ENCODE measurements at places on chromosomes 5 and 9. TPM values are rescaled to one million over a fixed set of nuclear protein-coding genes. Genes with fewer than 3 reads are reported as not detected.

The SLC34A1 gene
- 0.50 TPM for total RNA-seq

The ADAMTSL2 gene
- total RNA-seq, result not detected

The GTF2H2 gene
- total RNA-seq, result 19.8 TPM

DNA sequence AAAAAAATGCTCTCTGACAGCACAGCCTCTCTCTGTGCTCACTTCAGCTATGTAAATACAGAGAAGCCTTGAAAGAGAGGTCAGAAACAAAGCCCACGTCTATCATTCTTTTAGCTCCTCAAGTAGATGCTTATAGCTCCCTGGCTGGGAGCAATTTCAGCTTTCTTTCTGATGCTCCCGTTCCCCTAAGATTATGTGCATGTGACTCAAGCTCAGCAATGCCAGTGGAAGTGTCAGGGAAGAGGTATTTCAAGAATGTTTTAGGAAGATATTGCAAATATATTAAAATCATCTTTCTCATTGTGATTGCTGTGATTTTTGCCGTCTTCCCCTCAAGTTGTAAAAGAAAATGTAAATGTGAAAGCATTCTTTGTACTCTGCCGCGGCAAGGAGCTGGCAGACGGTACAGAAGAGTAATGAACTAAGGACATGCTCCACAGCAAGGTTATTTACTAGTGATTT lies 1353.7 kb upstream of the ACO1 start:
- no peaks in the 10 kb centered on the region for H3K36me3 ChIP-seq
- no peak overlapping the region for H3K4me3 ChIP-seq
- no peaks in the 10 kb centered on the region for H3K27me3 ChIP-seq
- no peak overlapping the region for H3K27ac ChIP-seq
- H3K4me1 ChIP-seq, result no peaks in the 10 kb centered on the region

- no peaks in the 10 kb centered on the region for H3K4me1 ChIP-seq
- no peak overlapping the region for H3K4me3 ChIP-seq
- no peak for DNase-seq
- no peaks in the 10 kb centered on the region for H3K36me3 ChIP-seq
Measured at GRCh38 chr9:110638381-110638954, 30.1 kb upstream of the MUSK start.

DNA sequence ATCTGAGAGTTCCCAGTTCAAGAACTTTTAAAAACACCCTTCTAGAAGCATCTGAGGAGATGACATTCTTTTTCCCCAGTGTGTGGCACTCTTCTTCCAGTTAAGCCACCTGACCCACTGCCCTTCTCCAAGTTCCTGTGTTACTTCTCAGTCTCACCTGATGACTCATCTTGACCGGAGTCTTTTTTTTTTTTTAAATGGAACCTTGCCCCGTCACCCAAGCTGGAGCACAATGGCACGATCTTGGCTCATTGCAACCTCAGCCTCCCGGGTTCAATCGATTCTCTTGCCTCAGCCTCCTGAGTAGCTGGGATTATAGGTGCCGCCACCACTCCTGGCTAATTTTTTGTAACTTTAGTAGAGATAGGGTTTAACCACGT lies 224.1 kb upstream of the DAB2 start:
- H3K36me3 ChIP-seq, result no peaks in the 10 kb centered on the region
- no peaks in the 10 kb centered on the region for H3K27me3 ChIP-seq
- no peaks in the 10 kb centered on the region for H3K4me1 ChIP-seq
- no peak overlapping the region for H3K4me3 ChIP-seq
- no peak overlapping the region for H3K27ac ChIP-seq
- no peak for DNase-seq

GRCh38 chr5:111840036-111840674 lies 83.2 kb upstream of the NREP start:
- H3K4me1 ChIP-seq, result no peaks in the 10 kb centered on the region
- H3K27me3 ChIP-seq, result no peaks in the 10 kb centered on the region
- H3K36me3 ChIP-seq, result no peaks in the 10 kb centered on the region

DNA sequence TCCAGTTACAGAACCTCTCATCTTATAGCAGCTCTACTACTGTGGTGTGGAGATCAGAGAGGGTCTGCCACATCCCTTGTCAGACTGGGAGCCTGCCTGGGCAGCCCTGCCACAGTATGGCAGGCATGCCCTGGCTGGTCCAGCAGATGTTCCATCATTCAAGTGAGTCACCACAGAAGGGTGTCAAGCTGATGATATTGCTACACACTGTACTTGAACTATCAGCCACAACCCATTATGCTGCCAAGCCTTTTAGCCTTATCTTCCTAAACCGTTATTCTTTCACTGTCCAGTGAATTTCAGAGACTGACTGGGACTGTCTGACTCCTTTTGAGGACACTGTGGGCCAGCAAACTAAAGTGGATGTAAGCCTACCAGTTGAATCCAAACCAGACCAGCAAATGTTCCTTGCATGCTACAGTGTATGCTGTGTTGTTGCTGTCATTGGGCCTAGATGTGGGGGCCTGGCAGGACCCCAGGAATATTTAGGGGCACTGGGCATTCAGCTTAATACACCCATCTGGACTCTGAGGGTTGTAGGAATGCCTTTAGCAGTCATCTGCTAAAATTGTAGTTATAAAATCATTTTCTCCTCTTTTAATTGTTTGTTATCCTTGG lies 202.6 kb downstream of the NR3C1 start:
- no peaks in the 10 kb centered on the region for H3K36me3 ChIP-seq
- no peak for DNase-seq
- no peak overlapping the region for H3K27ac ChIP-seq
- H3K4me1 ChIP-seq, result no peaks in the 10 kb centered on the region
- H3K4me3 ChIP-seq, result no peak overlapping the region
- no peaks in the 10 kb centered on the region for H3K27me3 ChIP-seq

GRCh38 chr5:167765352-167765751 lies 526.1 kb upstream of the WWC1 start:
- H3K4me1 ChIP-seq, result no peaks in the 10 kb centered on the region
- no peak overlapping the region for H3K4me3 ChIP-seq
- H3K27ac ChIP-seq, result no peak overlapping the region
- DNase-seq, result no peak
- H3K36me3 ChIP-seq, result no peaks in the 10 kb centered on the region

- no peaks in the 10 kb centered on the region for H3K27me3 ChIP-seq
- H3K4me1 ChIP-seq, result no peaks in the 10 kb centered on the region
- no peak overlapping the region for H3K4me3 ChIP-seq
- no peaks in the 10 kb centered on the region for H3K36me3 ChIP-seq
- DNase-seq, result no peak
- H3K27ac ChIP-seq, result no peak overlapping the region
Measured at GRCh38 chr5:41219658-41220269, 6.4 kb upstream of the C6 start.

- no peak overlapping the region for H3K4me3 ChIP-seq
- no peaks in the 10 kb centered on the region for H3K27me3 ChIP-seq
- H3K4me1 ChIP-seq, result peaks cover 3% of the 10 kb centered on the region
- no peaks in the 10 kb centered on the region for H3K36me3 ChIP-seq
- no peak overlapping the region for H3K27ac ChIP-seq
Measured at GRCh38 chr9:109408759-109409462, 88.1 kb upstream of the EPB41L4B start.

DNA sequence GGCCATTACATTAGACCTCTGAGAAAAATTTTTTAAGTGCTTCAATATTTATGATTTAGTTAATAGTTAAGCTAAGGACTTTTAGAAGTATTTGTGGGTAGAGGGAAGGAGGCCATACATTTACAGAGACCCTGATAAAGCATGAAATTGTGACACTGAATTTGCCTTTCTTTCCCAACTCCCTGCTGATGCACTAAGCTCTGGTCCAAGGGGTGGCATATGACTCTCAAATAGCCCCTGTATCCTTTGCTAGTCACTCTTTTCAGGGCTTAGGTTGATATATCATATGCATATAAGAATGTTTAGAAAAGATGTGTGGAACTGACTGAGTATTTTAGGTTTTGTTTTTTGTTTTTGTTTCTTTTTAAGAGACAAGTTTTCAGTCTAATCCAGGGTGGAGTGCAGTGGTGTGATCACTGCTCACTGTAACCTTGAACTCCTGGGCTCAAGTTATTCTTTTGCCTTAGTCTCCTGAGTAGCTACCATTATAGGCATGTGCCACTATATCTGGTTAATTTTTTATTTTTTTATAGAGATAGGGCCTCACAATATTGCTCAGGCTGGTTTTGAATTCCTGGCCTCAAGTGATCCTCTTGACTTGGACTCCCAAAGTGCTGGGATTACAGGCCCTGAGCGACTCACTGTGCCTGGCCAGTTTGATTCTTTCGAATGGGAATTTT lies 20.5 kb downstream of the KIAA1958 start:
- no peaks in the 10 kb centered on the region for H3K36me3 ChIP-seq
- no peaks in the 10 kb centered on the region for H3K4me1 ChIP-seq
- no peak for DNase-seq
- no peak overlapping the region for H3K4me3 ChIP-seq

- H3K4me3 ChIP-seq, result no peak overlapping the region
- DNase-seq, result no peak
- no peaks in the 10 kb centered on the region for H3K27me3 ChIP-seq
- peaks cover 8% of the 10 kb centered on the region for H3K4me1 ChIP-seq
- H3K36me3 ChIP-seq, result peaks cover 2% of the 10 kb centered on the region
Measured at GRCh38 chr9:69757996-69758675, 1.7 kb downstream of the PTAR1 start.

DNA sequence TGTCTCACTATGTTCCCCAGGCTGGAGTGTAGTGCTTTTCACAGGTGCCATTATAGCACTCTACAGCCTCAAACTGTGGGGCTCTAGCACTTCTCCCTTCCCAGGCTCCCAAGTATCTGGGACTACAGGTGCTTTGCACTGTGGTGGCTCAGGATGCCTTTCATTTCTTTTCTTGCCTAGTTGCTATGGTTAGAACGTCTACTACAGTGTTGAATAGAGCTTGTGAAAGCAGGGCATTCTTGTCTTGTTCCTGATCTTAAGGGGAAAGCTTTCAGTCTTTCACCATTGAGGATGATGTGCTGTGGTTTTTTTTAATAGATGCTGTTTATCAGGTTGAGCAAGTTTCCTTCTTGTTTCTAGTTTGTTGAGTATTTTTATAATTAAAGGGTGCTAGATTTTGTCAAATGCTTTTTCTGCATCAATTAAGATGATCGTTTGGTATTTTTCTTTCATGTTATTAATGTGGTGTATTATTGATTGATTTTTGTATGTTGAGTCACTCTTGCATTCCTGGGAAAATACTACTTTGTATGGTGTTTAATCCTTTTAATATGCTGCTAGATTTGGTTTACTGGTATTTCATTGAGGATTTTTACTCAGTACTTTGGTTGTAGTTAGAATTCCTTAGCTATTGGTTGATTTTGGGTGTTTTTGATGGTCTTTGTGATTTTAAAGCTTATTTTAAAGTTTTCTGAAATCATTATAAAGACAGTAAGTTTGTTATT lies 35.6 kb downstream of the GPBP1 start:
- no peak overlapping the region for H3K27ac ChIP-seq
- H3K27me3 ChIP-seq, result no peaks in the 10 kb centered on the region
- H3K4me3 ChIP-seq, result no peak overlapping the region
- no peak for DNase-seq
- peaks cover 22% of the 10 kb centered on the region for H3K4me1 ChIP-seq

DNA sequence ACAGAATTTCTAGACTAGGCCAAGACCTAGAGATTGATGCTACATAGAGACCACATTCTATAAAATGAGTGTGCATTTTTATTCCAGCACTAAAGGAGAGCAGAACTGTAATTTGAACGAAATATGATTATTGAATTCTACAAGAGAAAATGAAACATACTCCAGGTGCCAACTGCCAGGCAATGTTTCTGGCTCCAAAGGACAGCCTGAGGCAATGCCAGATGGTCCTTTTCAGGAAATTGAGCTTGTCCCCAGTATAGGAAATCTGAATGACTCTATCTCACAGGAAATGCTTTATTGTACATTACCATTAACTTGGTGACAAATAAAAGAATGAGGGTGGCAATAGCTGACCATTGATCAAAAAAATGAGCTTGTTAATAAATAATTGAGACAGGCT lies 28.8 kb upstream of the RASGRF2 start:
- no peaks in the 10 kb centered on the region for H3K36me3 ChIP-seq
- no peaks in the 10 kb centered on the region for H3K4me1 ChIP-seq
- no peak for DNase-seq
- no peak overlapping the region for H3K4me3 ChIP-seq
- H3K27me3 ChIP-seq, result no peaks in the 10 kb centered on the region
- no peak overlapping the region for H3K27ac ChIP-seq

DNA sequence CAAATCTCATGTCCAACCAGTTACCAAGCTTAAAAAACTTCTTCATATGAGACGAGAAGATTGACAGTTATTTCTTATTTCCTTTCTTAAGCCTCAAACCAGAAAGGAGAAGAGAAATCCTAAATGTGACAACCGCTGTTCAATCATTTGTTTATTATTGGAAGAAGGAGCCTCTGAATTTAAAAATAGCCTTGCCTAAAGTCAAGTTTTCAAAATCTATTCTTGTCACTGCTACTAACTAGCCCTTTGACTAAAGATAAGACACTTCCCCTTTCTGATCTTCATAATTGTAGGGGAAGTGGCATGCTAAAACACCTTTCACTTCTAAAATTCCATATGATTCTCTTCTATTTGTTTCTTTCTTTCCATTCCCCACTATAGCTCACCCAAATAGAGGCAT lies 106.2 kb upstream of the EMB start:
- no peaks in the 10 kb centered on the region for H3K36me3 ChIP-seq
- no peak overlapping the region for H3K4me3 ChIP-seq
- H3K4me1 ChIP-seq, result no peaks in the 10 kb centered on the region
- no peak overlapping the region for H3K27ac ChIP-seq
- no peaks in the 10 kb centered on the region for H3K27me3 ChIP-seq

- no peak overlapping the region for H3K27ac ChIP-seq
- H3K4me3 ChIP-seq, result no peak overlapping the region
- no peaks in the 10 kb centered on the region for H3K4me1 ChIP-seq
- no peaks in the 10 kb centered on the region for H3K36me3 ChIP-seq
- no peaks in the 10 kb centered on the region for H3K27me3 ChIP-seq
Measured at GRCh38 chr5:1974081-1974480, 91.4 kb upstream of the IRX4 start.

- no peaks in the 10 kb centered on the region for H3K4me1 ChIP-seq
- H3K36me3 ChIP-seq, result no peaks in the 10 kb centered on the region
- H3K4me3 ChIP-seq, result no peak overlapping the region
- H3K27me3 ChIP-seq, result no peaks in the 10 kb centered on the region
- H3K27ac ChIP-seq, result no peak overlapping the region
Measured at GRCh38 chr5:95178046-95178651, 106.7 kb downstream of the MCTP1 start.

GRCh38 chr9:5518937-5519319 lies 8.6 kb downstream of the PDCD1LG2 start:
- peaks cover 6% of the 10 kb centered on the region for H3K4me1 ChIP-seq
- no peaks in the 10 kb centered on the region for H3K27me3 ChIP-seq
- no peaks in the 10 kb centered on the region for H3K36me3 ChIP-seq
- H3K27ac ChIP-seq, result no peak overlapping the region

- H3K4me1 ChIP-seq, result no peaks in the 10 kb centered on the region
- no peak for DNase-seq
- H3K36me3 ChIP-seq, result no peaks in the 10 kb centered on the region
- H3K4me3 ChIP-seq, result no peak overlapping the region
Measured at GRCh38 chr9:83281306-83282255, 218.6 kb upstream of the RASEF start.
